Stimulated activated CD4-positive, alpha-beta T cell treated with anti-CD3 and anti-CD28 coated beads, Interleukin-12 subunit alpha, Interleukin-12 subunit beta, amount 100 ng/mL, for 48 hours (primary cell): ENCODE measurements at places on chromosomes 1 and 21.

GRCh38 chr1:25487628-25488027 lies 55.8 kb upstream of the LDLRAP1 start:
- DNase-seq = no peak

GRCh38 chr1:209155546-209155945 lies 428.0 kb upstream of the CAMK1G start:
- no peak for DNase-seq

- no peak for DNase-seq
Measured at GRCh38 chr1:68528243-68528642, 31.4 kb upstream of the DEPDC1 start.

GRCh38 chr1:93042187-93043056 lies 36.7 kb upstream of the MTF2 start:
- DNase-seq = peak; percentile 51

- no peak for DNase-seq
Measured at GRCh38 chr1:53484705-53485477, 25.7 kb downstream of the DMRTB1 start.

DNA sequence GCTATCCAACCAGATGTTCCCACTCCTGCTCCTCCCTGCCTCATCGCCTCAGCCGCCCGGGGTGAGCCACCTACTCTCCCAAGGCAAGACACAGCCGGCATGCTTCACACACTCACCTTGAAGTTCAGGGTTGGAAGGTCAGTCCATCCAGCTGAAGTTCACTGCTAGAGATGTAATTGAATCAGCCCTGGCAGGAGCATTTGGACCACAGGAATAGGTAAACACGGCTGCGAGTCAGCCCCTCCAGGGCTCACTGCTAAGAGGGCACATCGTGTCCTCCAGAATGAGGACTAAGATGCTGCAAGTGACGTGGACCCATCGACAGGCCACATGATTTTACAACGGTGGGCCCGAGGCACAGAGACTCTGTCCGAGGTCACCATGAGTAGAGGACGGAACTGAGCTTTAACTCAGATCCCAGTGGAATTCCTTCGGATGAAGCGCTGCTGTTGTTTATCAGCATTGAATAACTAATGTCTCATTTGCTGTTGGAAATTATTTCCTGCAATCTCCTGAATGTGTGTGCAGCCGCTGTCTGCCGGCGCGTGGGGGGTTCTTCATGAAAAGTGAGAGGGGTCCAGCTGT lies 41.9 kb downstream of the RSPH1 start:
- DNase-seq = no peak

DNA sequence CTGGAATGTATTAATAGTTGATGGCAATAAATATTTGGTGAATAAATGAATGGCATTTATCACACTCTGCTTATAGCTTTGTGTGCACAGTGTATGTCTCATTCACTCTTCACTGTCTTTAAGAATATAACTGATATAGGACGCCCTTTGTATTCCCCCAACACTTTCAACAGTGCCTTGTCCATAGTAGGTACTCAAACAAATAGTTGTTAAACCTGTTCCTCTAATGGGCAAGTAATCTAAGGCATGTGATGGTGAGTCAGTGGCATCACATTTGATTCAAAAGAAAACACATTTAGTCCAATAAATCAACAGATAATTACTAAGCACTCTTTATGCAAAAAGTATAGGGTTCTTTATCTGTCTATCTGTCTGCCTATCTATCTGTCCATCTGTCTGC lies 11.2 kb upstream of the RXRG start:
- no peak for DNase-seq

DNA sequence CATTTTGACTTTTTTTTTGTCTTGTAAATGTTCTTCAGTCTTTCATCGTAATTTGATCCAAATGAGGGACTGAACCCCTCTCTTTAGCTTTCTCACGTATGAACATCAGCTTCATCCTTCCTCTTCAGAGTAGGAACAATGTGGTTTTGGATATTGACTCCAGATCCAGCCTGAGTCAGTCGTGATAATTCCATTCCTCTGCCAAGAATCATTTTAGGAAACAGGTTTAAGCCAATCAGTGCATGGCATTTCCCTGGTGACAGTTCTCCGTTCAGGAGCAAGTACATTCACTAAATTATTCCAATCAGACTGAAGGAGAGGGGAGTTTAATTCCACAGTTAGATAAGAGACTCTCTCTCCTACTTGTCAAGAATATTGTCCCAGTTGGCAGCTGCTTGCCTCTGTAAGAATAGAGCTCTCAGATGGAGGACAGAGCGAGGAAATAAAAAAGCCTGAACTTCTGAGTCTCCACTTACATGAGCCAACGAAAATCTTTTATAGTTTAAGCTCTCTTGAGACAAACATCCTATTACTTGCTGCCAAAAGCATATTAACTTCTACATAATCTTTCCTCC lies 18.6 kb downstream of the RHOU start:
- DNase-seq = no peak
